CD4-positive, alpha-beta T cell treated with Interferon gamma for 1 hour (primary cell): ENCODE measurements at places on chromosomes 1 and 21.

GRCh38 chr1:59378621-59379370, 81.9 kb downstream of the FGGY start:
- no peak for DNase-seq

GRCh38 chr1:202692959-202693555, 17.2 kb downstream of the SYT2 start:
- peak; percentile 20 for DNase-seq

DNA sequence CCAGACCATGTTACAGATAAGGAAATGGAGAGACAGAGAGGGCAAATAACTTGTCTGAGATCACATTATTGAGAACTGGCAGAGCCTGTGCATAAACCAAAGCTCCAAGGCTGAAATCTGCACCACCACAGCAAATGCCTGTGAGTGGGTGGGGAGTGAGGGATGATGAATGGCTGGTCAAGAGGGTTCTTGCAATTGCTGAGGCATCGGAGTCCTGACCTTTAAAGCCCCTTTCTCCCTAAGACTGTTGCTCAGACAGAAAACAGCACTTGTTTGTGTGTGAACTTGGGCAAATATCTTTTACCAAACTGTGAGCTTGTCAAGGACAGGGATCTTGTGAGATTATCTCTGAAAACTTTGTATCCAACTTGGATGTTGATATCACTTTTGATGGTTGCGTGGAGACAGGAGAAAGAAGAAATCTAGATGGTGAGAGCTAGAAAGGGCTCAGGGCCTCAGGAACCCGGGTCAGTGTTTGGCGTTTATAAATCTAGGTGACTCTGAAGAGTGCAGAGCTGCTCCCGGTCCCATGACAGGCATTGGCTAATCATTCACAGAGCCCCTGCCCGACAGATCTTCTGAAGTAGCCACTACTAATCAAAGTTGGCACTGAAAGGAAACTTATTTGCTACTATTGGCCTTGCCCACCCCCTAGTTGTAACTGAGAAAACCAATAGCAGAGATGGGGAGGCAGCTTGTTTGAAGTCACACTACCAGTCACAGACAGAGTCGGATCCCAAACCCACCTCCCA, 122.3 kb downstream of the FOXD2 start:
- no peak for DNase-seq

DNA sequence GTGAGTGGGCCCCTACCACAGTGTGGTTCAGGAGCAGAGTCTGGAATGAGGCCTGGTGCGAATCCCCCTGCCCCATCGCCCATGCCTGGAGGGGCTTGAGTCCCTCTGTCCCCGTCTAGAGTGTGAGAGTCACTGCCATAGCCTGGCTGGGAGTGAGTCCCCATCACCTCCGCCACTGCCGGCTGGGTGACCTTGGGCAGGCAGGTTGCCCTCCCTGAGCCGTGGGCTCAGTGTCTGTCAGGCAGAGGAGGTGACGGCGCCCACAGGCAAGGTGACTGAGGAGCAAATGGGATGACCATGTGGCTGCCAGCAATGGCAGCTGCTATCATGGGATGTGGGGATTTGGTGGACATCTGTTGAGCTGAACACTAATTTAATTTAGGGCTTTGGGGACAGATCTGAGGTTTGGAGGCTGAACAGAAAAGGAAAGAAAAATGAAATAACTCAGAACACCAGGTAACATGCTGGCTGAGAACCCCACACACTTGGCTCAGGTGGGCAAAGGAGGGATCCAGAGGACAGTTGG, 38.1 kb upstream of the GPR153 start:
- DNase-seq = no peak

DNA sequence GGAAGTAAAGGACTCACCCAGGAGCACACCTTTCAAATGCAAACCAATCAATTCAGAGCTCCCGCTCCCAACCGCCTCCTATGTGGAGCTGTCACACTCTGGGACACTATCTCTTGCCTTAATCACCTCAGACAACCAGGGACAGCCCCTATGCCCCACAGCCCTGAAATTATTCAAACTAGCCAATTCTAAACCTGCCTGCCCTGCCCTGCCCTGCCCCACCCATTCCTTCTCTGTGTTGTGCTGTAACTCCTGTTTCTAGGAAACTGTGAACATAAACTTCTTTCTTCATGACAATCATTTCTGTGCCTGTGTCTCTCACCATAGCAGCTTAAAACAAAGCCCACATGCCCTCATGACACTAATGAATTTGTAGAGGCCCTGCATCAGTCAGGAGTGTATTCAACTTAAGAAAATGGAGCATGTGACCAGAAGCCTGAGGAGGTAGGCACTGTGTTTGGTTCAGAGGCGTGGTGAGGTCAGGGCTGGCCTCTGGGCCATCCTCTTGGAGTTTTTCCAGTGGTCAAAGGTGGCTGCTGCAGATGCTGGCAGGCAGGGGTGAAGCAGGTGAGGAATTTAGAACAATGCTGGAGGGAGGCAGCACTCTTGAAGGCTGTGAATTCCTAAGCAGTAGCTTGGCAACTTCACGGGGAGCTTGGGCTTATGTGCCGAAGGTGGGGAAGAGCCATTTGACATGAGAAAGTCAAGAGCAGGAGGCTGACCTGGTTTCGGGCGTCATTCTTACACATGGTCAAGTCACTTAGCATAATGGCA, 74.5 kb downstream of the RHOU start:
- DNase-seq = peak; percentile 20

DNA sequence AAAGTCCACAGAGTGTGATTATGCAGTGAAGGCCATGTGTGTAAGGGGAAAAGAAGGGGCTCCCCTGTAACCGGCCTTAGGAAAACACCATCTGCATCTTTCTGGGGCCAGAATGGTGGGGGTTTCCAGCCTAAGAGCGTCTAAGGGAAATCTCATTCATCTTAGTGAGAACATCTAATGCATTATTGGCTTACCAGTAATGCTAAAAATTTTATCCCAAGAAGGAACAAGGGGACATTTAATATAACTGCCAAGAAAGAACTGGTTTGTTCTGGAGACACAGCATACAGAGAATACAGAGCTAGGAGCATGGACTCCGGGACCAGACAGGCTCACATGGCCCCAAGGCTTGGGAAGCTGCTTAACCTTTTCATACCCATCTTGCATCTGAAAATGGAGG, 58.3 kb upstream of the DSCAM start:
- DNase-seq = no peak

DNA sequence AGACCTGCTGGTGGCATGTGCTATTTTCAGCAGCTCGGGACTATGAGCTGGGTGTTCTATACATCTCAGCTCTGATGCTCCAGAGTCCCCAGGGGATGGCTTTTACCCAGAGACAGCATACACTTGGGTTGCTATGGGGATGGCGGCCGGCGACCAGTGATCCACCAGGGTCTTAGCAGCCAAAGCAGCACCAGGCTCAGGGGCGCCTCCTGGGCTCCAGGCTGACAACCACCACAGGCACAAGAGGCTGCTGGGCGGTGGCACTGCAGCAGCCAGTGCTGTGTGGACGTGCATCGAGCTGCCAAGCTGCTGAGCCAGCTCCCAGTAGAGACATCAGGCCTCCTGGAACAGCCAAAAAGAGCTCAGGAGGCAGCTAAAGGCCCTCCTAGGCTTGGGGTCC, 37.6 kb upstream of the CLSTN1 start:
- DNase-seq = no peak

DNA sequence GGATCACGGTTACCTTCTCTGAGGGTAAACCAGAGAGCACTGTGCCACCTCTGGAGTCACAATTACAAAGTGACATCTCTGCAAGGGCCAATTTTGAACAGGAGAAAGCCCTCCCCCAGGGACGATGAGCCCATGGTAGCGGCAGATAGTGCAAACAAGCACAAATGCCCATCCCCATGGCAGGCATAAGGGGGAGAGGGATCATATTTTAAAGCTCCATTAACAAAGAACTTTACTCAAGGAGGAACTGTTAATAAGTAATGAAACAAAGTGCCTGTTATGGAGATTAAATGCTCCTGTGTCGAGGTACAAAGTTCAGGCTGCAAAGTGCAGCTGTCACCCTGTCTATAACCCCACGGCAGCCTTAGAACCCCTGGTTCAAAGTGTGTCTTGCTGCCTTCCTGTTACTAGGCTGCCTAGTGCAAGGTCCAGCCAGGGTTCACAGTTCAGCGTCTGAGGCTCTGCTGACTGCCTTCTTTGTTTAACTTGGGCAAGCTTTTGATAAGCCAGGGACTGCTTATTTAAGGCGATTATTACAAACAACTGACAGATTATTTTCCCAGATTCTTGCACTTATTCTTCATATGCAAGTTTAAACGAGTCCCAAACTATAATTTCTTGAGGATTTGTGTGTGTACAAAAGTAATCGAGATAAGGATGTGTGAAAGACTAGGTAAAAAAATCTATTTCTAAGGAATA, 75.7 kb upstream of the NRIP1 start:
- DNase-seq = no peak

DNA sequence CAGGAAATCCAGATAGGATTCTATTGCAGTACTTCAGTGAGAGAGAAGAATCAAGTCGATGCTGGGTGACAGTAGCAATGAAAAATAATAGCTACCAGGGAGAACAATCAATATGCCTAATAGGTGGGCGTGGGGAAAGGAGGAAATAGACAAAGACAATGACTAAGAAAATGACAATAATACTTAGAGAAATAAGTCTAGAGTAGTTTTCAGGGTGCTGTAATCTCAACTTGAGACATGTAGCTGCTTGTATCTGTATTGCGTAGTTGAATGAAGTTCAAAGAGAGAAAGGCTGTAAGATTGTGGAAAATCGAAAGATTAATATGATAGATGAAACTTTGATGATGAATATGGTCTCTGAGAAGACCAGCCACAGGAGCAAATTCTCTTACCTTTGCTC, 2.6 kb downstream of the STXBP3 start:
- DNase-seq = no peak

GRCh38 chr1:221334062-221334461, 407.8 kb downstream of the DUSP10 start:
- DNase-seq = no peak

DNA sequence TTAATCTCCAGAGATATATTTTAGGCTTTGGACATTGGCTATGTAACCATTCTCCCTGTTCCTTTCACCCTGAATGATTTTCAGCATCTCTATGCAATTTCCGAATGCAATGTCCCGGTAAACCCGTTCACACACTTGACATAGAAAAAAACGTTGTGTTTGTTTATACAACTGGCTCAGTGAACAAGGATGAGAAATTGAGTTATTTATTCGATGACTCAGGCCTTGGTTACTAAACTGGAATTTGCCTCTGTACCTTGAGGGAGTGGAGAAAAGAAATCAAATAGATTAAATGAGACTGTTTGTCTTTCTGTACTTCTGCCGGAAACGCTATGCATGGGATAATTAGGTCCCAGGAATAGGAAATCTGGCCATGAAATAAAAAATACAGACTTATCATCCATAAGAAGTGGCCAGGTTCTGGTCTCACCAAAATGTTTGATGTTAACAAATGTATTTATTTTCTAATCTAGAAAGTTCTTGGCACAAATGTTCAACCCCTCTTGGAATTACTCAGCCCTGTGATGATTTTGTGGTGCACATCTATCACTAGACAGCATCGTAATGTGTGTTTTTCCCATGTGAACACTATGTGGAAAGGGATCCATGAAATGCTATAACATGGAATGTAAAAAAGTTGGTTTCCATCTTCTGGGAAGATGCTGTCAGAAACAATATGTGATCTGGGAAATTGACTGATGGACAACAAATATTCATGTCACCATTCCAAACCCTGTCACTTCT, 253.9 kb downstream of the DUSP10 start:
- DNase-seq = no peak

GRCh38 chr1:214685906-214686305, 82.9 kb downstream of the CENPF start:
- DNase-seq = no peak

DNA sequence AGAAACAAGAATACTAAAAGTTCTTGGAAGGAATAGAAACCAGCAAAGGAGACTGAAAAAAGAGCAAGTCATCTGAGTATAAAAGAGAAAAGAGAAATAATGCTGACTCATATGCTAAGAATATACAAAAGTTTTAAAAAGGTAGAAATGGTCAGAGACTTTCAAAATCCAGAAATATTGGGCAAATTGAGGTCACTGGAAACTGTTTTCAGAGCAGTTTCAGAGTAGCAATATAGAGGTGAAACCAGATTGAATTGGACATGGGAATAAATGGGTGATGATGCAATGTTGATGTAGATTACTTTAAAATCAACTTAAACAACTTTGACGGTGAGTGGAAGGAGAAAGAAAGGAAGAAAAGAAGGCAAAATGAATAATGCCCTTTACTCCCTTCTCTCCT, 1.8 kb upstream of the RPS6KC1 start:
- no peak for DNase-seq

GRCh38 chr1:226976978-226977642, 37.0 kb downstream of the COQ8A start:
- DNase-seq = no peak

DNA sequence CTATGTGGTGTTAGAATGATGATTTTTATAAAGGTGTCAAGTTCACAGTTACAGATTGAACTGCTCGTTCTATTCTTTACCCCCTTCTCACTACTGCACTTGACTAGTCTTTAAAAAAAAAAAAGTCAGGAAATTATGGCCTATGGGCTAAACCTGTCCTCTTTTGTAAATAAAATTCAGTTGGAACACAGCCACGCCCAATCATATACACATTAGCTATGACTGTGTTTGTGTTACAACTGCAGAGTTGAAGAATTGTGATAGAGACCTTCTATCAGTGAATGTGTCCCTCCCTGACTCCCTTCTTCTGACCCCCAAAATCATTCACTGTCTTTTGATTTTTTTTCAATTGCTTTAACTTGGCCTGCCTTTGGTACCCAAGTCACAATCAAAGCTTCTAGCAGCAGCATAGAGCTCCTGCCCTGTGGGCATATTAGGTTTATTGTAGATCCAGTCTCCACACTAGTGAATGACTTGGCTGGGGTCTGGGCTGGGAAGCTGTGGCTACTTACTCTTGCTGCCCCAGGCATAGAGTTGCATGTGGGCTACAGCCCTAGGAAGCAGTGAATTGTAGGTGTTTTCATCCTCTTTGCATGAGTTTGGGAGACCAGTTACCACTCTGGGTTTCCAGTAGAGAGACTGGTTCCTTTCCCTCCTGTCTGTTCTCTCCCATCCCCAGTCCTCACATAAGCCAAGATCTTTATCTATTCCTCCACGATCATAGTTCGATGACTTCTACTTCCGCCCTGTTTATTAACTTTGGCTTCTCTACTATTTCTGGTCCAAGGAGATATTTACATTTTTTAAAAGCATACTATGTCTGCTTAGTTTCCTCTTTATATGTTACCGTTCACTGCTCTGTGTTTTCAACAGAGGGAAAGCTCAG, 249.9 kb downstream of the FMN2 start:
- no peak for DNase-seq

DNA sequence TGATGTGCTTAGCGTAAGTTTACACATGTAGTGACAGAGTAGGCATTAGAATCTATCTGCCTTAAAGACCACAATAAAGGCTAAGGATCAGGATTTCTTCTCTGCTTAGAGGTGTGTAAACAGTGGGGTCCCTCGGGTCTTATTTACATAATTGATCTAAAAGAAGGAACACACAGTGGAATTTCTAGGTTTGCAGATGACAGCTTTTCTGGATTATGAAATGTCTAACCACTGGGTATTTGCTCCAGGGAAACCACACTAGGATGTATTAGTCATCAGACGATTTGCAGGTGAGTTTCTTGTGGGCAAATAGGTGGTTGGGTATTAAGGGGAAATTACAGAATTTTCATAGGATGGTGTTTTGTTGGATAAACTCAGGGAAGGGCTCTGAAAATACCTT, 5.8 kb downstream of the LRRC8D start:
- DNase-seq = no peak
